Stomach (tissue), 19 donors: ENCODE measurements at places on chromosomes 11 and 22. TPM values are rescaled to one million over a fixed set of nuclear protein-coding genes. Genes with fewer than 3 reads are reported as not detected.

Gene RHOD
- polyA plus RNA-seq: 38.8 TPM

GRCh38 chr11:68202165-68202564, 10.9 kb downstream of the KMT5B start:
- DNase-seq: no peak
- H3K27ac ChIP-seq: no peak overlapping the region
- H3K4me3 ChIP-seq: no peak overlapping the region
- no peaks in the 10 kb centered on the region for H3K27me3 ChIP-seq

DNA sequence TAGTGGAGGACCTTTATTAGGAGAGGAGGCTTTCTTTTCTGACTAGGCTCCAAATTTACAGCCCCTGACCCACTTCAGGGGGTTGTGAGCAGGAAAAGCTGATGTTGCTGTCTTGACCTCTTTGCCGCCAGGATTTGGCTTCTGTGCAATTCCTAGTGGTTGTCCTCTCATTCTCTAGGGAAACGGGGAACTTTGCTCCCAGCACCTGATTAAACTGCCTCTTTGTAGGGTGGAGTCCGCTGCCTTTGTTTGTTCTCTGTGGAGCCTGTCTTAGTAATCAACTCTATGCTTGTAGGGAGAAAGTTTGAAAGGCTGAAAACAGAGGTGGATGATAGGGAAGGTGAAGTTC, 16.3 kb downstream of the CTNND1 start:
- DNase-seq: peak; percentile 88
- peaks cover 89% of the 10 kb centered on the region for H3K4me1 ChIP-seq
- H3K27me3 ChIP-seq: no peaks in the 10 kb centered on the region
- H3K27ac ChIP-seq: peak overlapping the region; percentile 89
- no peaks in the 10 kb centered on the region for H3K36me3 ChIP-seq
- H3K4me3 ChIP-seq: peak overlapping the region; percentile 20

Gene OR8K1
- not detected for polyA plus RNA-seq

DNA sequence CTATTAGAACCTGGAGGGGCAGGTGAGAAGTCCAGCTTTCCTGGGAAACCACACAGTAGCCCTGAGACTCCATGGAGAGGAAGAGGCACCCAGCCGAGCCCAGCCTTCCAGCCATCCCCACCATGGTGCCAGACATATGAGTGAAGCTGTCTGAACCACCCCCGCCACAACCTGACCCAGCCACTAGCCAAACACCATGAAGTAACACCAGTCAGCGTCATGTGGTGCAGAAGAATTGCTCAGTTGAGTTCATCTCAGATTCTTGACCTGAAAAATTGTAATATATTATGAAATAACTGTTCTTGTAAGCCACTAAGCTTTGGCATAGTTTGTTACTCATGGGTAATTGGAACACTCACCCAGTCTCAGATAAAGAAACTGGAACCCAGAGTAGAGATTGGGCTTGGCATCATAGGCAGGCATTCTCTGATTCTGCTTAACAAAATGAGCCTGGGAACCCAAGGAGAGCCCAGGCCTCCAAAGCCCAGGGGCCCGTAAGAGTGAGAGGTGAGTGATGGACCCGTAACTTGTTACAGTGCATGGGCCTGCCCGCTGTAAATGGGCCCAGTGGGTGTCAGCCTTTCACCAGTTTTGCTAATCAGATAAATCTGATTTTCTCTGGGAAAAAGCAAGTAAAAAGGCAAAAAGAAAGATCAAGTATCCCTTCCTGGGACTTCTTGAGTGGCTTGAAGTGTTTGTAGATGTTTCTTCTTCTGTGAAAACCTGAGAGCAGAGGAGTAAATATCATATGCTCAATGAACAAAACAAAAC, 305.5 kb downstream of the DDX10 start:
- peaks cover 3% of the 10 kb centered on the region for H3K4me1 ChIP-seq
- DNase-seq: no peak
- H3K4me3 ChIP-seq: no peak overlapping the region
- no peaks in the 10 kb centered on the region for H3K36me3 ChIP-seq
- no peaks in the 10 kb centered on the region for H3K27me3 ChIP-seq

- no peak overlapping the region for H3K27ac ChIP-seq
- no peaks in the 10 kb centered on the region for H3K27me3 ChIP-seq
- H3K4me1 ChIP-seq: peaks cover 3% of the 10 kb centered on the region
- no peak overlapping the region for H3K4me3 ChIP-seq
- DNase-seq: no peak
- peaks cover 100% of the 10 kb centered on the region for H3K36me3 ChIP-seq
Measured at GRCh38 chr22:42587588-42588175, 27.0 kb downstream of the POLDIP3 start.

DNA sequence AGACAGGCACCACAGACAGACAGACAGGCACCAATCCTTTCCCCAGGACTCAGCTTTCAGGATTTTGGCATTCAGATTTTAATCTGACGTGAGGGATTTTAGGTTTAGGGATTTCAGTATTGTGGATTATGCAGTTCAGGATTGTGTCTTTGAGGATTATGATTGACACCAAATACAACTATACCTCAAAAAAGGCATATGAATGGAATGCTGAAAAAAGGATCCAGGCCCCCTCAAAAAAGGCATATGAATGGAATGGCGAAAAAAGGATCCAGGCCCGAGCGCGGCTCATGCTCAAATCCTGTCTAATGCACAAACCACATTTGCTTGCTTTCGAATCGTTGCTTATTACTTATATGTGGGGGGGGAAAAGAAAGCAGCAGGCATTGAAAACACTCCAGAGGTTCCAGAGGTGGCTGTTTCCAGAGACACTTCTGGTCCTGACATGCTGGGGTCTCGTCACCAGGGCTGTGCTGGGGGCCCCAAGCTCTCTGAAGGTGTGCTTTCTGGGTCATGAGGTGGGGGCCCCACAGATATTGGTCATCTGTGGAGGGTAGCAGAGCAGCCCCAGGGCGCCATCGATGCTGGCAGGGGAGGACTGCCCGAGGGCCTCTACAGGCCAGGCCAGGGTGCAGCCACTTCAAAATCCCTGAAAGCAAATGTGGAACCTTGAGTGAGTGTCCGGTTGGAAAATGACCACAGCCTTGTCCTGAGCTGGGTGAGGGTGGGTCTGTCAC, 16.8 kb upstream of the OSBPL5 start:
- H3K4me1 ChIP-seq: no peaks in the 10 kb centered on the region
- H3K4me3 ChIP-seq: no peak overlapping the region
- H3K27ac ChIP-seq: no peak overlapping the region
- no peaks in the 10 kb centered on the region for H3K36me3 ChIP-seq
- no peak for DNase-seq

DNA sequence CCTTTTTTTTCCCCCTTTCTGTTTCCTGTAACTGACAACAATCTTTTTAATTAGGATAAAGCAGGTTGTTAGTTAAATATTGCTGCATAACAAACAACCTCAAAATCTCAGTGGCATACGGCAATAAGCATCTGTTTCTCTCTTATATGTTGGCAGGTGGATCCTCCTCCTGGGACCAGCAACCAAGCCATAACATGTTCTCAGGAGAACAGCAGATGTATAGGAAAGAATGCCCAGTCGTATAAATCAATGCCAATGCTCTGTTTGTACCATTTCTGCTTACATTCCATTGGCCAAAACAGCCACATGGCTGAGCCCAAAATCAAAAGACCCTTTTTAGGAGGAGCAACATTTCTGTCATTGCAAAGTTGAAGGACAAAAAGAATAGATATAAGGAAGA, 445.7 kb downstream of the AASDHPPT start:
- no peak for DNase-seq
- no peaks in the 10 kb centered on the region for H3K27me3 ChIP-seq
- no peak overlapping the region for H3K27ac ChIP-seq
- H3K36me3 ChIP-seq: no peaks in the 10 kb centered on the region
- H3K4me1 ChIP-seq: no peaks in the 10 kb centered on the region
- H3K4me3 ChIP-seq: no peak overlapping the region

DNA sequence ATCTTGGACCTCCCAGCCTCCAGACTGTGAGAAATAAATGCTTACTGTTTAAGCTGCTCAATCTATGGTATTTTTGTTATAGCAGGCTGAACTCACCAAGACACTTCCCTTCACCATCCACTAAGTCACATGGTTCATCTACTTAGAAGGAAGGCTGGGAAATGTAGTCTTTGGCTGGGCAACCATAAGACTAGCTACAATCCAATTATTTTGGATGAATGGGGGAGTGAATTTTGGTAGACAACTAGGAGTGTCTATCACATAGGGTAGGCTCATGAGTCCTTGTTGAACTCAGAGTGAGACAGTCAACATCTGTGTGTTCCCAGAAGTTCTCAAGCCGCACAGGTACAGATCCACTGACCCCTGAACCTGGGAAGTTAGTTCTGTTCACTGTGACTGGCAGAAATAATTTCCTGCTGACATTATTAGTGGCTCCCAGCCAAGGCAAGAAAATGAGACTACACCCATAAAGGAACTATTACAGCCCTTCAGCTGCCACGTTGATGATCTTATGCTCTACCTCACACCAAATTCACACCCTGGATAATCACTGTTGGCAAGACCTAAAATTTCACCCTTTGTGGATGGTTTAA, 3.1 kb upstream of the SLC35C1 start:
- DNase-seq: peak; percentile 78
- peaks cover 23% of the 10 kb centered on the region for H3K4me1 ChIP-seq
- peak overlapping the region; percentile 21 for H3K27ac ChIP-seq
- H3K4me3 ChIP-seq: no peak overlapping the region
- H3K36me3 ChIP-seq: no peaks in the 10 kb centered on the region

- peaks cover 86% of the 10 kb centered on the region for H3K4me1 ChIP-seq
- no peak for DNase-seq
- H3K27me3 ChIP-seq: no peaks in the 10 kb centered on the region
Measured at GRCh38 chr11:65434667-65435410, 12.2 kb downstream of the NEAT1 start.

GRCh38 chr11:20134991-20135736, 25.1 kb downstream of the DBX1 start:
- no peak overlapping the region for H3K4me3 ChIP-seq
- no peak for DNase-seq
- peaks cover 11% of the 10 kb centered on the region for H3K4me1 ChIP-seq

- H3K27me3 ChIP-seq: no peaks in the 10 kb centered on the region
- peaks cover 19% of the 10 kb centered on the region for H3K4me1 ChIP-seq
- DNase-seq: no peak
- no peak overlapping the region for H3K4me3 ChIP-seq
Measured at GRCh38 chr11:119737366-119738058, 8.5 kb upstream of the NECTIN1 start.

- peak overlapping the region; percentile 100 for H3K4me3 ChIP-seq
- no peak for DNase-seq
- H3K36me3 ChIP-seq: peaks cover 22% of the 10 kb centered on the region
Measured at GRCh38 chr11:910044-910588, 494 bp downstream of the CHID1 start.

Gene EIF3M
- 459 TPM for polyA plus RNA-seq

GRCh38 chr11:67674442-67674871, at the start of gene ALDH3B2:
Gene ALDH3B2 (minus strand): TSS chr11:67674623. CDS start chr11:67666935, 7,688 bp downstream.
- H3K36me3 ChIP-seq: no peaks in the 10 kb centered on the region
- DNase-seq: peak; percentile 93
- H3K4me3 ChIP-seq: no peak within 1 kb of the TSS
- peaks cover 31% of the 10 kb centered on the region for H3K27me3 ChIP-seq
- no peak within 1 kb of the TSS for H3K27ac ChIP-seq
- peaks cover 18% of the 10 kb centered on the region for H3K4me1 ChIP-seq

Gene CACNA1I
- 0.08 TPM for polyA plus RNA-seq

DNA sequence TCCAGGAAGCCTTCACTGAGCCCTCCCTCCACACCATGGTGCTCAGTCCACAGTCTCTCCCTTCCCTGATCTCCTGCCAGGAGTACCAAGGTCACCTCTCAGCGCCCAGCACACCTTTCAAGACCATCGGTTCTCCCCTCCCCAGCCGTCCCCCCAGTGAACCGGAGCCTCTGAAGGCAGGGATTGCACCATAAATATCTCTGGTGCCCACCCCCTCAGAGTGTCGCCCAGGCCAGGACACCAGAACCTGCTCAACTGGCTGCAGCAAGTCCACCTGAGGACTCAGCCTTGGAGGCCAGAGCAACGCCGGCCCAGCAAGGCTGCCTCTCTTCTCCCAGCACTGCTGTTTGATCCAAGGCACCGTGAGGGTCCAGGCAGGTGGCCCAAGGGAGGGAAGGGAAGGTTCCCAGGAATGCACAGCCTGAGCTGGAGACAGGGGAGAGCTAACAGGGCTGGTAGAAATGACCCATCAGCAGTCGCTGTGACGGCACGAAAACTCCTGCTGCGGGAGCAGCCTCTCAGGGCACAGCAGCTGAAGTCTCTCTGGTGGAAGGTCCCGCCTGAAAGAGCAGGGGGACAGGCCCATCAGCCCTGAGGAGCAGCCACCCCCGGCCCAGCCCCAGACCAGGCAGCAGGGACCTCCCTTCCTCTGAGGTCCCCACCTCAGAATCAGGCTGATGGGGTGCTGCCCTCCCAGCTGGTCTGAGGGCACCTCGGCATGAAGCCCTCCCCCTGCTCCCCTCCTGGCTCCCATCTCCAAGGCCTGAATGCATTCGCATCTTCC, 80.3 kb downstream of the BUD13 start:
- peaks cover 9% of the 10 kb centered on the region for H3K4me1 ChIP-seq
- peaks cover 49% of the 10 kb centered on the region for H3K27me3 ChIP-seq
- H3K36me3 ChIP-seq: no peaks in the 10 kb centered on the region
- H3K4me3 ChIP-seq: no peak overlapping the region
- H3K27ac ChIP-seq: no peak overlapping the region

DNA sequence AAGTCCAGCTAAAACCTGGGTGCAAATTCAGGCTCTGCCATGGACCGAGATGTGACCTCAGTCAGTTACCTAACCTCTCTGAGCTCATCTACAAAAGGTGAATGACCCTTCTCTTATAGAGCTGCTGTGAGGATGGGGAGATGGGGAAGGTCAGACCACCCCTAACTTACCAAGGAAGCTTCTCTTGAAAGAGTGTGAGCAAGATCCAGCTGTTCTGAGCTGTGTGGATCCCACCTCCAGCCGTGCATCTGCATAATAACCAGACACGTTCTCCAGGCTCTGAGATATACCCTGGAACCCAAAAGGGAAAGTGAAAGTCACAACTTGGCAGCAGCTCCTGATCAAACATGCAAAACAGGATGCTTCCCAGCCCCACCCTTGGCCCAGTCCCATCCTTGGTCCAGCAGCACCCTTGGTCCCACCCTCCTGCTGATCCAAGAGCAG, at the start of gene APOL3:
TSS of gene APOL3 (minus strand) at position 257 of the 444 bp plus-strand sequence. CDS start 11,700 bp downstream, outside the sequence.
- H3K4me1 ChIP-seq: peaks cover 50% of the 10 kb centered on the region
- H3K4me3 ChIP-seq: peak within 1 kb of the TSS; percentile 60
- DNase-seq: peak; percentile 74

DNA sequence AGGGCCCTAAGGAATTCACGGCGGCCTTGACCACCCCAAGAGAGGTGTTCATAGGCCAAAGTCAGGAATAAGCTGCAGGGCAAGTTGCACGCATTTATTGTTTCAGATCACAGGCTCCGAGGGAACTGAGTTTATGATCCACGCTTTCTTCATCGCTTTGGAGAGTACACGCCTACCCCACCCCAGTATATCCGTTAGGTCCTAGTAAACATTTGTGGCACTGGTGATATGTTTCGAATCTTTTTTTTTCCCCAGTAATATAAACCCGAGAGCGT, 805 bp downstream of the GANAB start:
- DNase-seq: no peak
- H3K27ac ChIP-seq: peak overlapping the region; percentile 89
- H3K36me3 ChIP-seq: peaks cover 40% of the 10 kb centered on the region
- H3K4me1 ChIP-seq: peaks cover 20% of the 10 kb centered on the region

GRCh38 chr11:9386901-9387300, 2.4 kb downstream of the IPO7 start:
- no peaks in the 10 kb centered on the region for H3K27me3 ChIP-seq
- no peak for DNase-seq
- H3K27ac ChIP-seq: no peak overlapping the region
- peak overlapping the region; percentile 76 for H3K4me3 ChIP-seq
- no peaks in the 10 kb centered on the region for H3K36me3 ChIP-seq

GRCh38 chr11:16791191-16791961, 52.9 kb downstream of the C11orf58 start:
- peaks cover 63% of the 10 kb centered on the region for H3K36me3 ChIP-seq
- H3K4me3 ChIP-seq: no peak overlapping the region
- peak overlapping the region; percentile 57 for H3K27ac ChIP-seq
- peaks cover 7% of the 10 kb centered on the region for H3K4me1 ChIP-seq
- no peaks in the 10 kb centered on the region for H3K27me3 ChIP-seq

Gene P2RY6
- 2.1 TPM for polyA plus RNA-seq

Gene RFPL3
- polyA plus RNA-seq: not detected
